ENCODE measurements at places on chromosomes 11 and 22.

GRCh38 chr11:134207538-134208239 is 16.1 kb downstream of the NCAPD3 start:
- no peak for DNase-seq

DNA sequence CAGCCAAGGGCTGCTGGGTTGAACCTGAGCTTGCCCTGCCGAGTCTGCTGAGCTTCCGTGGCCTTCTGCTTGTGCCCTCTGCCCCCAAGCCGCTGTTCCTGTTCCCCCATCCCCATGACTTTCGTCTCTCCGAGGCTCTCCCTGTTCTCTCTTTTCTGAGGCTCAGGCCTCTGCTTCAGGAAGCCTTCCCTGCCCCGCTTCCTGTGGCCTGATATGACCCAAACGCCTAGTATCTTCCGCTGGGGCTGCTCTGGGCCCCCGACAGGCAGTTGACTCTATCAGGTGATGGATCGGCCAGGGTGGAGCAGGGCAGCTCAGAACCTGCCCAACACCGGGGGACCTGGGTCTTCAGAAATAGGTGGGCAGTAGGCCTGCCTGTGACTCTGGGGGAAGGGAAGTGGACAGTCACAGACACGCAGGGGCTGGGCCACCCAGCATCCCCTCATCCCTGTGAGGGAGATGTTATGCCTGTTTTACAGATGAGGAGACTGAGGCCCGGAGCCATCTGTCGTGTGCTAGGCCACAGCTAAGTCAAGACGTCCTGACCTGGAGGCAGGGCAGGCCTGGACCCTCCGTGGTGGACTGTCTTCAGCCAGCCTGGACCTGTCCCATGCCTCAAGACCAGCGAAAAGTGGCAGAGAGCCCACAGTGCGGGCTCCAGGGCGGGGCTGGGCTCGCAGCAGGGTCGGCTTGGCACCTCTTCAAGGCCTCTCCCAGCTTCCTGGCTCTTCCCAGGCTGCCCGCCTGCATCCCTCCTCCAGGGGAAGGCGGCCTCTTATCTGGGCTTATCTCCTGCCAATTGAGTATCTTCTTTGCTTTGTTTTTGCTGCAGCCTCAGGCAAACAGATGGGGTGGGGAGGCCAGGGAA is 16.2 kb downstream of the BAD start:
- DNase-seq: no peak

DNA sequence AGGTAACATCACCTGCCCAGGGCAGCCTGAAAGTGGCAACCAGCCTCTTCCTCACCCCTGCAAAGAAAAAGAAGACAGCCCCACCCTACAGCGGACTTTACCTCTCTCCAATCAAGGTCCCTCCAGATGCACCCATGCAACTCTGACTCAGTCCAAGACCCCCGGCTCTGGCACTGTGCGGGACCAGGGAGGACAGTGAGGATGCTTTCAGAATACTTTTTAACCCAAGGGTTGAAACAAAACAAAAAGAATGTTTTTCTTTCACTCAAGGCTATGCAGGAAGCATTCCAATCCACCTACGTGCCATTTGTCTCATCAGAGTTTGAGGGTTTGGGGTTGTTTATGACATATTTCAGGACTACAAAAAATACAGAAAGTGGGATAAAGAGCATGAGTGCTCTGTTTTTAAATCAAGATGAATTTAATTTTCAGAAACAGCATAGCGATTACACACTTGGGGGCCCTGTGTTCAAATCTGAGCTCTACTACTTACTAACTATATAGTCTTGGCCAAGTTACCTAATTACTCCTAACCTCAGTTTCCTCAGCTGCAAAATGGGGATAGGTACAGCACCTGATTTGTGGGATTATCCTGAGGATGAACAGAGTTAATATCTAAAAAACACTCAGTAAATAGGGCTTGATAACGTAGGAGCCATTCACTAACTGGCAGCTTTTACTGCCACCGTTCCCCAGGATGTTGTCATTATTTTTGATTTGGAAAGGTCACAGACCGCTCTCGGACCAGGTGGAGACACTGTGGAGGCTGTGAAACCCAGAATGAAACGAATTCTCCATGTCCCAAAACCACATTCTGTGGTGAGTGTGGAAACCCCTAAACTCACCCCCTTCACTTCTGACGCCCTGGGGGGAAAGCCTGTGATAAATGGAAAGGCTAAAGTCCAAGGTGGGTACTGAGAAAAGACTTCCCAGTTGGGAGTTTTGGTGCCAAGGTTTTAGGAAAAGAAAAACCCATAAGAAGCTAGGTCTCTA is 5.6 kb downstream of the PLAAT3 start:
- peak; percentile 31 for DNase-seq

GRCh38 chr11:57514538-57515331 is 767 bp downstream of the SLC43A1 start:
- no peak for DNase-seq

GRCh38 chr22:23227380-23227779 is 47.1 kb downstream of the BCR start:
- DNase-seq: no peak

DNA sequence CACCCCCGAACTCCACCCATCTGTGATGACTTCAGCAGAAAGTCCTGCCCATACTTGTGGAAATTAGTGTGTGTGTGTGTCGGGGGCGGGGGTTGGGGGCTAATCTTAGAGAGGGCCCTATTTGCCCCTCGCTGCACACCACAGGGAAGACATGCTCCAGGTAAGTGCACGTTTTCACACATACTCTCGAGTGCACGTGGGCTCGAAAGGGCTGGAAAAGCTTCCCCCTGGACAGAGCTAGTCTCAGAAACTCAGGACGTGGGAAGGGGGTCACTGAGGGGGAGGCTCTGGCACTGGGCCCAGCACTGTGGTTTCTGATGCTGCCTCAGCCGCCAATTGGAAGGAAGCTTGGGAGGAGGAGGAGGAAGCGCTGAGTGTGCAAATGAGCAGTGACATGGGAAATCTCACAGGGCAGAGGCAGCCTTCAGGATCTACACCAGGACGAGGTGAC is 40.7 kb upstream of the CD82 start:
- no peak for DNase-seq
